Subcutaneous adipose tissue (tissue), 4 donors: ENCODE measurements at places on chromosomes 6 and 20. TPM values are rescaled to one million over a fixed set of nuclear protein-coding genes. Genes with fewer than 3 reads are reported as not detected.

PTGIS gene
- 17.0 TPM for total RNA-seq

HMGCLL1 gene
- 5.8 TPM for total RNA-seq

RAD21L1 gene
- total RNA-seq, result not detected

GPR31 gene
- total RNA-seq, result not detected

NKAIN4 gene
- total RNA-seq, result not detected

LGSN gene
- not detected for total RNA-seq

BACH2 gene
- 4.4 TPM for total RNA-seq

IPCEF1 gene
- total RNA-seq, result 2.9 TPM

CENPQ gene
- 12.2 TPM for total RNA-seq

HLA-DOA gene
- 10.9 TPM for total RNA-seq

CAGE1 gene
- total RNA-seq, result not detected

DUSP15 gene
- 1.2 TPM for total RNA-seq

SF3B5 gene
- total RNA-seq, result 138 TPM

COL9A3 gene
- total RNA-seq, result 1.3 TPM

EYS gene
- total RNA-seq, result 0.98 TPM

MCCD1 gene
- total RNA-seq, result not detected

TXLNB gene
- total RNA-seq, result 0.57 TPM
